A673 (cell line): ENCODE measurements at places on chromosomes 12 and 14.

DNA sequence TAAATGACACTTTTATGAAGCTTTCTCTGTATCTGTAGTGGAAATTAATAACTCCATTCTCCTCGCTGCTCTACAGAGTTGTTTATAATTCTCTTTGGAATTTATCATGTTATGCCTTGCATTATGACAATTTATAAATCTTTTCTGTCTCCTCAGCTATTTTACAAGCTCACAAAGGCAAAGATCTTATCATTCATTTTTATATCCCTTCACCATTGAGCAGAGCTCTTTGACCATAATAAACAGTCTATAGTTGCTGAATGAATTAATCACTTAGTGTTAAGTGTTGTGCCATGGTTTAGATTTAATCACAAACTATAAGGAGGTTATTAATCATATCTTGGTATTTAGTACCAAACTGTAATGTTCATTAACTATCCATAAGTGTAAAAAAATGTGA, 126.4 kb downstream of the NAV3 start:
- no peak for DNase-seq

GRCh38 chr14:53757732-53758131, 198.9 kb downstream of the BMP4 start:
- DNase-seq, result no peak

GRCh38 chr14:56959869-56960268, 149.6 kb upstream of the OTX2 start:
- no peak for DNase-seq

DNA sequence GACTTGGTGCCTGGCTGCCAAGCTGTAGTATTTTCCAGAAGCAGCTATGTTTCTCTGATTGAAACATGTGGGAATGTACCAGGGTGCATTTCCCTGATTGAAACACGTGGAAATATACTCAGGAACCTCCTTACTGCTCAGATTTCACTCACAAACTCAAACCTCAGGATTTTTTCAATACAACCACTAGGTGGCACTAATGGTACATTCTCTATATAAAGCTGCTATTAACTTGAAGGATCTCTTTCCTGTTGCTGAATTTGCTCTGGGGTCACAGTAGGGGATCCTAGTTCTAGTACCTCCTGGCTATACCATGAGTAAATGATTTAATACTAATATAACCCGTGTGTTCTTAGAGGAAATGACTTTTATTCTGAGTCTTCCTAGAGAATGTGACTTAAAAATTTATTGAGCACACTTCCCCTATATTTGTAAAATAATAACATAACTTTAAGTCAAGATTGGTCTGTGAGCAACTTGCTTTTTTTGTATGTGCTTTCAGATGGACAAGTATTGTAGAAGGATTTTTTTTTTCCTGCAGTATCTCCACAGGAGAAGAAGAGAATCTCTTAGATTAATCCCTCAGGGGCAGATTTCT, 173.8 kb upstream of the MIS18BP1 start:
- DNase-seq, result peak; percentile 82

DNA sequence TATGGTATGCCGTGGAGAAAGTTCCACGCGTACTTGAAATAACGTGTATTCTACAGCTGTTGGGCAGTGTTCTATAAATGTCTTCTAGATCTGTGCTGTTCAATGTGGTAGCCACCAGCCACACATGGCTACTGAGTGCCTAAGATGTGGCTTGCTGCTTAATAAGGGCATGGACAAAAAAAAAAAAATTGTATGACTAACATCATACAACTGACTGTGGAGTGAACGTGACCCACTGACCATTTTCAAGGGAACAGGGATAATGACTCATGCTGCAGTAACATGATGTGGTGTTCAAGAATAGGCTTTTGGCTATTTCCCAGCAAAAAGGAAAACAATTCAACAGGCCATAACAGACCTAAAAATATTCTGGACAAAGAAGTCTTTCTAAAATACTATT, 13.0 kb downstream of the ATG14 start:
- peak; percentile 6 for DNase-seq

DNA sequence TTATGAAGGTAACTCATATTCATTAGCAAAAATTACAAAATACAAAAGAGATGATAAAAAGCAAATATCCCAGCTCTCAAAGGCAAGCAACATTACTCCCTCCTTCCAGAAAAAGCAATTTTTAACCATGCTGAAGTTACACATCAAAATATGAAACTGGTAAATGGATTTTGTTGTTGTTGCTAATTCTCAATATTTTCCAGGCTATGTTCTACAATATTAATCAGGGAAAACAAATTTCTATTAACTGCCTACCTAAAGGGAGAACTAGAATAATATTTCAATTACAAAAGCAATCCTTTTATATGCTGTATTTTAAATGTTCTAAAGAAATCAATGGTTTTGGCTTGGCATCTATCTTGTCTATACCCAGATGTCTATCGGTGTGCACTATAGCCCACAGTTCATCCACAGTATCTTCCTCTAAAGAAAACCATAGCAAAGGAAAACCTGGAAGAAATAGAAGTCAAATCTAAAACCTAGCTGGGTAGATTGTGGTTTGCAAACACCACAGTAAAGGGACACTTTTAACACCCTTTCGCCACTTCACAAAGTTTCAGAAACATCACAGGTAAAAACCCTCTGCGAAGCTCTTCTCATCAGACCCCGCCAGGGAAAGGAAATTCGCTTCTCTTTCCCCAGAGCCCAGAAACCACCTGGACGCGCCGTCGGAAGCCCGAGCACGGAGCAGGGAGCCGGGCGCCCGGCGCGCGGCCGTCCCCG, 32.0 kb downstream of the TC2N start:
- DNase-seq, result no peak

DNA sequence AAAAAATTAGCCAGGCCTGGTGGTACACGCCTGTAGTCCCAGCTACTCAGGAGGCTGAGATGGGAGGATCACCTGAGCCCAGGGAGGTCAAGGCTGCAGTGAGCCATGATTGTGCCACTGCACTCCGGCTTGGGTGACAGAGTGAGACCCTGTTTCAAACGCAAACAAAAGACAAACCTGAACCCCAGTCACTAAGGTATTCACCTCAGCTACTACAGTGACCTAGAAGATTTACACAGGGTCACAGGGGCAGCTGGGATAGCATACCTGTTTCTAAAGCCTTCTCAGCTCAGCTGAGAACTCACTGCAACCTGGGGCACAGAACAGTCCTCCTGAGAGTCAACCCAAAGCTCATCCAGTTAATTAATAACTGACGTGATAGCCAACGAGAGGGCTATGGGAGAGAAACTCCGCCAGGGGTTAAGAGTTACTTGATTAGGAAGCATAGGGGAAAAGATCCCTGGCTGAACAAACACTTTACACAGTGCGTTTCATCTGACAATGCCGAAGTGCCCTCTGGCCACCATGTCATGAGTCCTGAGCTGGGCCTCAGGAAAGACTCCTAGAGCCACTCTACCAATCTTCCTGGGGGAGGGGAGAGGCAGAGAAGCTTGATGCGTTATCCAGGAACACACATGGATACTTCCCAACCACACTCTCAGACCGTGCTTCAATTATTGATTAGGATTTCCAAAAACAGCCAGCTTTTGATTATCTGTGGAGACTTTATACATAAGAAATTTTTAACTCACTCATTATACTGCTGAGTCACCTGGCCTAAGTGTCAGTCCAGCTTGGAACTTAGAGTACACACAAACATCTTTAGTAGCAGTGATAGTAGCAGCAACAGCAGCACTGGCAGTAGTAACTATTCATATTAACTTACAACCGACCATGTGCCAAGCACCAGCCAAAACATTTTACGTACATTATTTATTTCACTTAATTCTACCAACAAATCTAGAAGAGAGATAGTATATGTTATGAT, 48.2 kb downstream of the FOXN3 start:
- DNase-seq, result no peak

DNA sequence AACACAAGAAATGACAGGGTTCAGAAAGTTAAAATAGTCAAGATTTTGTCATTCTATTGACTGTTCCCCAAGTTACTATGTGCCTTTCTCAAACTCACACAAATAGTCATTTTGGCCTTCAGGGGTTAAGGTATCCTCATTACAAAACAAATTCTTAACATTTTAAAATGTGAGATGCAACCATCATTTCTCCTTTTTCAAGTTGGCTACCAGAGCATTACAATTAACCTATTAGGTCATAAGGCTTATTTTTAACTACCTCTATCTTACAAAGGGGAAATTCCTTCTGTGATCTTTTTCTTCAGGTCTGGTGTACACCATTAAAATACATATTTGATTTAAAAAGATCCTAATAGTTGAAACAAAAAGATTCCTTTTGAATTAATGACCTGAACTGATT, 61.2 kb downstream of the SLC38A1 start:
- no peak for DNase-seq

DNA sequence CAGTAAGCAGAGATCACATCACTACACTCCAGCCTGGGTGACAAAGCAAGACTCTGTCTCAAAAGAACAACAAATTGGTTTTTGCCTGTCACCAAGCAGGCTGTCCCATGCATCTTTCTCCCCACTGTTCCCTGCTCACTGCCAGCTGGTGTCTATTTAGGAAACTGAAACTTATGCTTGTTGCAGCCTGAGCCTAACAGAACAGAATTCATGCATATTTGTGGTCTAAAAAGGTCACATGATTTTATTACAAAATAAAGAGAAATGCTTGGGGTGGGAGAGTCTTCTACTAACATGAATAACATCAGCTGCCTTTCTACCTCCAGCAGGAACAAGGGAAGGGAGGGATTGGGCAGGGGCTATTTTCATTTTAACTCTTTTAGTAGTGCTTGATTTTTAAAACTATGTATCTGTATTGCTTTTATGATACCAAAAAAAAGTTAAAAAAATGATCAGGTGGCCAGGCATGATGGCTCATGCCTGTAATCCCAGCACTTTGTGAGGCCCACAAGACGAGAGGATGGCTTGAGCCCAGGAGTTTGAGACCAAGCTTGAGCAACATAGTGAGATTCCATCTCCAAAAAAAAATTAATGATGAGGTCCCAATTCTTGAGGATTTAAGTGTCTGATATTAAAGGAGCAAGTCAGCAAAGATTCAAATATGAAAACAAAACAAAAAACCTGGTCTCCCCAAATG, 923 bp downstream of the STAT2 start:
- DNase-seq, result peak; percentile 25

GRCh38 chr12:70070494-70071007, 172.7 kb upstream of the CNOT2 start:
- DNase-seq, result peak; percentile 94

GRCh38 chr12:59736359-59736758, 140.5 kb downstream of the SLC16A7 start:
- no peak for DNase-seq

DNA sequence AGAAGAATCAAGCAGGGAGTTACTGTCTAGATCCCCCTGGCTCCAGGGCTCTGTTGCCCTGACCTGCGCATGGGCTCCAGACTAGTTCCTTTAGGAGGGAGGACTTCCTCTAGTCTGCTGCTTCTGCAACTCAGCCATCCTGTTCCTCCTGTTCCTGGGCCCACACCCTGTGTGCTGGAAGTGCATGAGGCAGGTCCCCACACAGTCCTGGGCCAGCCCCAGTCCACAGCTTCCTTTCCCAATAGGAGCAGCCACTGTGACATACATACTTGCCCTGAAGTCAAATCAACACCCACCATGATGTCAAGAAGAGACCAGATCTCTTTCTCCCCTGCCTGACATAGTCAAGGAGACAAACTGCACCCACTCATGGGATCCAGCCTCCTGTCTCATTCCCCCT, 1.3 kb downstream of the SDR9C7 start:
- DNase-seq, result no peak

DNA sequence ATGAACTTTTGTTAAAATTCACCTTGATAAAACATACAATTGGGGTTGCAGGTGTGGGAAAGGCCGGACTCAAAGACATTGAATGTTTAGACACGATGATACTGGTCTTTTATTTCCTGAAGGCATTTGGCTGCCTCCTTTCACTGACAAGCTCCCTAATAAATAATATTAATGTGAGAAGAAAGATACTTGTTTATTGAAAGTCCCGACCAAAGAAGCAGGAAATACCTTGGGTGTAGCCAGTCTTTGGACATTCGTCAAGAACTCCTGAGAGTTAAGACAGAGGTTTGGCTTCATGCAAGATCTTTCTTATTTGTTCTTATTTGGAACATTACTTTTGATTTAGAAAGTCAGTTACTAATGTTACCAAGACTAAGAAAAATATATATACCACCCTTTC, 1133.8 kb upstream of the SEL1L start:
- DNase-seq, result no peak

DNA sequence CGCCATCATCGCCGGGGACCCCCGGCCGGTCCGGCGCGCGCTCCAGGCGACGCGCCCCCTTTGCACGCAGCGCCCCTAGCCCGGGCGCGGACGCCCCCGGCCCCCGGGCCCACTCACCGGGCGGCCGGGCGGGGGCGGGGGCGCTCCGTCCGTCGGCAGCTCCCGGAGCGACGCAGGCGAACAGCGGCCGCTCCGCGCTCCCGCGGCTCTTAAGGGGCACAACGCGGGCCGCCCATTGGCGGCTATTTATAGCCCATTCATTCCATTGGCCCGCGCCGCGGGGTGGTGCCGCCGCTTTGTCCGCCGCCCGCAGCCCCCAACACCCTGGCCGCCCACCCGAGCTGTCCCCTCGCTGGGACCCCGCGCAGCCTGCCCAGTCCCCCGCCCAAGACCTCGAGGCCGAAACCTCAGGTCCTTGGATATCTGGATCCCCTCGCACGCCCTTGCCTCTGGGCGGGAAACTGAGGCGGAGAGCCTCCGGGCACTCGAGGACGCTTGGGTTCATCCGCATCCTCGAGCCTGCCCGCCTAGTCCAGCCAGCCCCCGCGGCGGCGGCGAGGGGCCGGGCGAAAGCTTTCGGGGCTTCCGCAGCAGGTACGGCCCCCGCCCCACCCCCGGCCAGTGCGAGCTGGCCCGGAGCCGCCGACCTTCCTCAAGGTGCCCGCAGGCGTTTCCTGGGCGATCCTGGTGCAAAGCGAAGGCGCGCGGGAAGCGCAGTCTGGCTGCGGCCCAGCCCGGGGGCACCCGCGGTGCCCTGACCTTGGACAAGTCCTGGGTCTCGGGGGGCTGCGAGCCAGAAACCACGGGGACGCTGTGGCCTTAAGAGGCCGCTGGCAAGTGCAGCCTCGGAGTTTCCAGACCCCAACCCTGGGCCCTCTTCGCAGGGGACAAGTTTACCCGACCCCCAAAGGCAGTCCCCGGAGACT, at the start of gene CKB:
Gene CKB, minus strand, starts transcription at position 182 of the 926 bp plus-strand sequence. CDS start 337 bp downstream, outside the sequence.
- peak; percentile 78 for DNase-seq

DNA sequence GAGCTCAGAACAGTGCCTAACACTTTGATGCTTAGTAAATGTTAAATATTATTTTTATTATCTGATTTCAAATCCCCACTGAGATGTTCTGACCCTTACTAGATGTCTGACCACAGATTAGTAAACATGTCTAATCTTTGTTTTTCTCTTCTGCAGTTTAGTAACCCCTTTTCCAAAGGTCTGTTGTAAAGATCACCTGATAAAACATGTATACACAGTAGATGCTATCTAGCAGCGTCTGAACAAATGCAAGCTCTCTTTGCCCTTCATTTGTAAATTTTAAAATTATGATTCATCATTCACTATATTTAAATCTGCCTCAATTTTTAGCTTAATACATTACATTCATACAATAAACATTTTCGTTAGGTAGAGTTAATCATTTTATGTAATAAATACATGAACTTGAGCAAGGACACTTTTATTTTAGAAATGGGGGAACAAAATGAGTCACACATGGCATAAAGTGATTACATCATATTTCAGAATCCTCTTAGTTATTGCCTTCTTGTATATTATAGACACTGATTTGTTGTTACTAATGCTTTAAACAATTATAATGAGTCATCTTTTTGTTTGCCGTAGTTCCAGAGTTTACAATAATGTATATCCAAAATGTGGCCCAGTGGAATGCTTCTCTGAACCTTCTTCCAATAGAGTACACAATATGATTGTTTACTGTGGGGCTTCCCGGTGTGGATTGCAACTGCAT, 1.7 kb upstream of the OR4K5 start:
- DNase-seq, result no peak
